ENCODE measurements at places on chromosomes 5 and 9. TPM values are rescaled to one million over a fixed set of nuclear protein-coding genes. Genes with fewer than 3 reads are reported as not detected.

- no peak for DNase-seq
Observed at GRCh38 chr9:113614843-113615648, 151.5 kb downstream of the RGS3 start.

DNA sequence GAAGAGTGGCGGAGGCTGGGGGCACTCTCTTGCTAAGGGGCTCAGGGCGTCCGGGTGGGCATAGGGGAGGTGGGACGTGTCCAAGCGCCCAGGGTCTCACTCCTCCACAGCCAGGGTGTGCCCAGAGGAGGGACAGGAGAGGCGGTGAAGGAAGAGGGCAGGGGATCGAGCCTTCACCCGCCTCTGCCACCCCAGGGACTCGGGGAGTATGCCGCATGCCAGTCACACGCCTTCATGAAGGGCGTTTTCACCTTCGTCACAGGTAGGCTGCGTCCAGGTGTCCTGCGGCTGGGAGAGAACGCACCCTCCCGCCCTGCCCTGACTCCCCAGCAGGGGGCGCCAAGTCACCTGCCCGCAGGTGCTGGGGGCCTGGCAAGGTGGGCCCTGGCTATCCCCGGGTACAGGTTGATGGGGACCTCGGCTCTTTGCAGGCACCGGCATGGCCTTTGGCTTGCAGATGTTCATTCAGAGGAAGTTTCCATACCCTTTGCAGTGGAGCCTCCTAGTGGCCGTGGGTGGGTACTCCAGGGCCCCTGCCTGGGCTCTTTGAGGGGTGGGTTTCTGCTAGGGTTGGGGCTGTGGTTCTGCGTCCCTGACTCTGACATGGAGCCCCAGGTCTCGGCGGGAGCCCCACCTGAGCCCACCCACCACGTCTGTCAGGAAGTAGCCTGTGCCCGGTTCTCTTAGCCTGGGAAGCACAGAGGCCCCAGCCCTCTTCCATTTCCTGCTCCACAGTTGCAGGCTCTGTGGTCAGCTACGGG lies 552 bp downstream of the TMEM141 start:
- DNase-seq: peak; percentile 31

GRCh38 chr5:169595172-169595820 lies 11.7 kb downstream of the SPDL1 start:
- no peak for DNase-seq

GRCh38 chr5:79961716-79962574 lies 29.1 kb downstream of the MTX3 start:
- DNase-seq: no peak

DNA sequence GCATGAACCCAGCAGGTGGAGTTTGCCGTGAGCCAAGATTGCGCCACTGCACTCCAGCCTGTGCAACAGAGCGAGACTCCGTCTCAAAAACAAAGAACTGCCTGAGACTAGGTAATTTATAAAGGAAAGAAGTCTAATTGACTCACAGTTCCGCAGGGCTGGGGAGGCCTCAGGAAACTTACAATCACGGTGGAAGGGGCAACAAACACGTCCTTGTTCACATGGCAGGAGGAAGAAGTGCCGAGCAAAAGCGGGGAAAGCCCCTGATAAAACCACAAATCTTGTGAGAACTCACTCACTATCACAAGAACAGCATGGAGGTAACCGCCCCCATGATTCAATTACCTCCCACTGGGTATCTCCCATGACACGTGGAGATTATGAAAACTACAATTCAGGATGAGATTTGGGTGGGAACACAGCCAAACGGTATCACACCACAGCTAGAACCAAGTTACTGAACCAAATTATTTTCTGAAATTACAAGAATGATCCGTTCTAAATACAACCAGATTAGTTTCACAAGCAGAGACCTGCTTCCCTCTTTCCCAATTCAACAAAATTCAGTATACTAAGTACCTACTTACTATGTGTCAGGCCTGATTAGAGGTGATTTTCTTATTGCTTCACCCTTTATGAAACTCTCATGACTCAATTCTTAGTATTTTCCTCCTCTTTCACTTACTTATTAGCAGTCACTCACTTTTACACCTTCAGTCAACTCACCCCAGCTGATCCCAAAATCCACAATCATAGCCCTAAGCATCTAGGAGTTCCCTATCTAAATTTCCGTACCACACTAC lies 8.4 kb downstream of the UBTD2 start:
- peak; percentile 57 for DNase-seq

DNA sequence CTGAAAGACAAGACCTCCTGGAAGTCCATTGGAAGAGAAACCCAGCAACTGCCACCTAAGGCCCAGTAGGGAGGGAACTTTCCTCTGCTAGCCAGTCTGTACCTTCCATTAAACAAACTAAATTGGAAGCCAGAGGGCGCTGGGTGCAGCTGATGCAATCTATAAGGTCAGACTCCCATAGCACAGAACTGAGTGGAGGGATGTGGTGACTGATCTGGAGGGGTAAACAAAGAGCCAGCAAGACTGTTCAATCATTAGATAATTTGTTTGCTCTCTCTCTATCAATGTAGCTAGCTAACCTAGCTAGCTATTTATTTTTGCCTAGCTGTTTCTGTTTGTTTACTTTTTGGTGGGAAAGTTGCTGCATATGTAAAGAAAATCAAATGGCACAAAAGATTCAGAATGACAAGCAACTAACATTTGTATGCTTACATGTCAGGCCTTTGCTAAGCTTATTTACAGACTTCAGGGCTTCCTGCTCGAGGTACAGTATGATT lies 291.8 kb upstream of the DAB2 start:
- DNase-seq: peak; percentile 61

DNA sequence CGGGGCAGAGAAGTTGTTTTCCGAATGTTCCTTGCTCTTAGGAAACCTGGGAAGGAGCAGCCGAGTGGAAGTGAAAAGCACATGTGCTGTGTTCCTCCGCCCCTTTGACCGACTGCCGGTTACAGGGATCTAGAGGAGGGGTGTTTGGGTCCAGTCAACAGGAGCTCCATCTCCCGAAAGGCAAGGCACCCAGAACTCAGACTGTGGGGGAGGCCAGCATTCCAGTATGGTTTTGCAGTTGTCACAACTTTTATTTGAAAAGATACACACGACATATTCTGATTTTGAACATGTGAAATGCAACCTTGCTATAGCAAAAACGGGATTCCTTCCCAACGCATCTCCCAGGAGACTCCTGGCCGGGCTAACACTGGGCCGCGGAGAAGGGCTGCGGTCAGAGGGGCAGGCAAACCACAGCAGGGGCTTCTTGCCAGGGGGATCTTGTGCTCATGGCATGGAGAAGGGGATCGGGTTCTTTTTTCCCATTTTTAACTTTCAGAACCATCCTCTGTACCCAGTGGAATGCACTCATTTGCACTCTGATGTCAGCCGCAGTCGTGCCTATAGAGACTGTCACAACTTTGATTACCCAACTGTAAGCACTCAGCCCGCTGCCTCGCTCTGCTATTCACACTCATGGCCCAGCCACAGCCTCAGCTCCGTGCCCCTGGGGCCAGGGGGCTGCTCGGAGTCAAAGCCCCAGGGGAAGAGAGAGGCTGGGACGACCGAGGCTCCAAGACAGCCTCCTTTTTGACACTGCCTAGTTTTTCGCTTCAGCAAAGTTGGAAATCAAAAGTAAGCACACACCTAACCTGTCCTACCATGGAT lies 3.9 kb downstream of the QRFP start:
- no peak for DNase-seq

DNA sequence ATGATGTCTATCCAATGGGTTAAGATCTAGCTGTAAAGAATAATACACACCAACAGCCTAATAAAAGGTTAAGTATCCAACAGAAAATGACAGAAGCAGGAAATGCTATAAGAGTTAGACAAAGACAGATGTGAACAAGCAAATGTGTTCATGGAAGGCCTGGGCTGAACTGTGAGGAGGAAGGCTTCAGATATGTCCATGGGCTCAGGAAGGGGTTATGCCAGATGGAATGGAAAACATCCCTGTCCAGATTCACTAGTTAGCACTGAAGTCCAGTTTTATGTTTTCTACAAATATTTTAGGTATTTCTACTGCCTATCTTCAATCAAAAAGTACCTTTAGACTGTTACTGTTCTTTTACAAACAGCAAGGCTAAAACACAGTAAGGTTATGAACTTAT lies 27.1 kb downstream of the ERAP1 start:
- no peak for DNase-seq

GRCh38 chr9:138066049-138066448 lies 188.5 kb downstream of the CACNA1B start:
- no peak for DNase-seq

The MARVELD2 gene
- total RNA-seq: 0.17 TPM

The FAM169A gene
- total RNA-seq: 6.6 TPM

The CNTFR gene
- total RNA-seq: not detected

The STKLD1 gene
- not detected for total RNA-seq

The EGFLAM gene
- total RNA-seq: 0.13 TPM

The ORM2 gene
- not detected for total RNA-seq

The FCN2 gene
- not detected for total RNA-seq

Measured in HT1080 (cell line).